Pulmonary artery endothelial cell (primary cell): ENCODE measurements at places on chromosomes 1 and 21. TPM values are rescaled to one million over a fixed set of nuclear protein-coding genes. Genes with fewer than 3 reads are reported as not detected.

Gene MAP10
- 1.1 TPM in 2 replicates for total RNA-seq

Gene C1orf185
- total RNA-seq, result not detected in 2 replicates

Gene KLHDC8A
- not detected in 2 replicates for total RNA-seq

Gene LGR6
- total RNA-seq, result not detected in 2 replicates

Gene DENND2C
- 0.32 and 0.46 TPM in 2 replicates for total RNA-seq

Gene WNT2B
- 1.3 and 1.9 TPM in 2 replicates for total RNA-seq
